ENCODE measurements at places on chromosomes 16 and 17.

GRCh38 chr16:17287166-17287800, 183.5 kb downstream of the XYLT1 start:
- DNase-seq, result no peak

- DNase-seq, result no peak
Measured at GRCh38 chr16:2986623-2987188, 6.5 kb upstream of the PKMYT1 start.

DNA sequence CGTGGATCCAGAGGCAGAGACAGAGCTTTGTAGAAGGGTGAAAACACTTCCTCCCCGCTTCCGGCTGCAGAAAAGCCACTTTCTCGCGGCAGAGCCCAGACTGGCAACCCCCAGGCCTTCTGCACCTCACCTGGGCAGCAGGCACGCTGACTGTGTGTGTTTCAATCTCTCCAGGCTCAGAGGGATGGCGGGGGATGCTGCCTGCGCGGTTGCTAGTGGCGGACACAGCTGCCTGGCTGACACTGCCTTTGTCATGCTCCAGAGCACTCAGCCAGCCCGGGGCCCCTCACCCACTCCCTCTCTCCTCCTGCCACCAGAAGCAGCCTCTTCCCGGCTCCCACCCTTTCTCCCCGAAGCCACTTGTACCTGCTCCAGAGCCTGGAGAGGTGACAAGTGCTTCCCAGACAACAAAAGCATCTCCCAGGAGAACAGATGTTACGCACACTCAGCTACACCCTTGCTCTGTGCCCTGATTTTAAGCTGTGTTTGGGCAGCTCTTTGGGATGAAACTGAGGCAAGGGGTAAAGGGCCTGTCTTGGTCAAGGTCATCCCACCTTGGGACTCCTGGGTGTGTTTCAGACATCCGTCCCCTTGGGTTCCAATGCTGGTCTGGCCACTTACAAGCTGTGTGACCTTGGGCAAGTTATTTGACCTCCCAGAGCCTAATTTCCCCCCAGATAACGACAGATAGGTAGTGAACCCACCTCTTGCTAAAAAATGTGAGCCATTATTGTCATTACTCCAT, 9.2 kb upstream of the GLIS2 start:
- DNase-seq, result no peak

DNA sequence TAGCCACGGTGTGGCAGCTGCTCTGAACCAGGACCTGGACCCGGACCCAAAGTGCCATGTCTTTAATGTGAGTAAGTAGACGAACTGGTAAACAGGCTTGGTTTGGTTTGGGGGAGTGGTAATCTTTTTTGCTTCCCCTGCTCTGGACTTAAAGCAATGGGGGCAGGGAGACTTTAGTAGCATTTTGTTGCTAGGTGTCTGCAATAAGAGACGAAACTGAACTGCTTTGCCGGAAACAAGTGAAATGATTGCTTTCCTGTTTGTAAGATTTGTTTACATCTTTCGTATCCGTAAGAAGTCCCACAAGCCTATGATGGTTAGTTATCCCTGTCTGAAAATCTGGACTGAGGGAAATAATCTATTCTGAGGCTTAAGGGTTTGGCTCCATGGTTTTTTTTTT, 21.5 kb downstream of the PRCD start:
- no peak for DNase-seq

DNA sequence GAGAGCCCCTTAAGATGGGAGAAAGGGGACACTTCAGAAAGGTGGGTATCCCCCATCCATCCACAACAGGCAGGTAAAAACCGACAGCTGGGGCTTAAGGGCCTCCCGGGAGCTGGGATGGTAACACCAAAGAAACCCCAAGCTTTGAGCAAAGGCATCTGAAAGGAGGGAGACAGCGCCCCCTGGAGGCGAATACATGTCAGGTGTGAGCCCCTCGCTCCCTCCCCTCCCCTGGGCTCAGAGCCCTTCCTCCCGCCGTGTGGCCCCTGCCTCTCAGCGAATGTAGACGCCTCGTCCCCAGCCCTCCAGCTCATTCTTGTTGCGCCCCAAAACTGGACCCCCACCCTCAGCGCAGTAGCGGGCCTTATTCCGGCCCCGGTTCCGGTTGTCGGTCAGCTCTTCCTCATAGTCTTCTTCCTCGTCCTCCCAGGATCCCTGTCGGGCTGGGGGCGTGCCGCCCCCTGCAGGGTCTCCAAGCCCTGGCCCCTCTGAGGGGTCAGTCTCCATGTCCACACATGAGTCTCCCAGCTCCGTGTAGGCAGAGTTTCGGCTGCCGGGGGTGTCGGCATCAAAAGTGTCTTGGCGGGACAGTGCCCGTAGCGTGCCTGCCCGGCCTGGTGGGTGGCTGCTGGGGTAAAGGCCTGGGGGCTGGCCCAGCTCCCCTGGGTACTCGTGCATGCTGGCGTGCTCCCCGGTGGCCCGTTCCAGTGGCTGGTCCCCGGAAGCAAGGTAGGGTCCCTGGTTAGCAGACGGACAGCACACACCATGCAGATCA, 9.1 kb upstream of the ARL5C start:
- peak; percentile 74 for DNase-seq

- no peak for DNase-seq
Measured at GRCh38 chr17:56172517-56172982, 19.3 kb downstream of the ANKFN1 start.

- no peak for DNase-seq
Measured at GRCh38 chr17:78034429-78035091, 76.1 kb downstream of the TNRC6C start.

DNA sequence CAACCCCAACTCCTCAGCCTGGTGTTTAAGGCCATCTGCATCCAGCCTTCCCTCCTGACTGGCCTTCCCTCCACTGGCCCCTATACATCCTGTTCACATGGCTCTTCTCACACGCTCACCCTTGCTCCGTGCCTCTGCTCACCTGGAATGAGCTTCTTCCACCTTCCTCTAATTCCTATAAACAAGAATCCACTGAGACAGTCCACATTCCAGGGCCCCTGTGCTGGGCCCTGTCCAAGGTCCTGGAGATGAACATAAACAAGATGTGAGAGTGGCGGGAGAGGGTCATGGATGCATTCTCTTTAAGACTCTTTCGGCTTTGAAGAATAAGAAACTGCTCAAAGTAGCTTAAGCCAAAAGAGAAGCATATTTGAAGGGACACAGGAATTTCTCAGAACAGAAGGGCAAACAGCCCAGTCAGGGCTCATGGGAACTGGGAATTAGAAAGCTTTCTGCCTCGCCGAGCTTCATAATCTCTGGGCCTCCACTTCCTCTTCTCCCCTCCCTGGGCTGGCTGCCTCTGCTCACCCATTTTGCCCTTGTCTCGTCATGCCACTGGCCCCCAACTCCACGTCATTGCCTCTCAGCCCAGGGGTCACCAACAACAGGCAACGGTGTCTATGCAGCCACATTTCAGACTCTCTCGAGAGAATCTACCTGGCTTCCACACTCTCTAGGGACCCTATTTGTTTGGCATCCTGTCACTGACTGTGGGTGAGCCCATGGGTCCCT, 13.5 kb downstream of the SPPL2C start:
- no peak for DNase-seq

- no peak for DNase-seq
Measured at GRCh38 chr17:71869841-71870545, 250.8 kb upstream of the SOX9 start.

DNA sequence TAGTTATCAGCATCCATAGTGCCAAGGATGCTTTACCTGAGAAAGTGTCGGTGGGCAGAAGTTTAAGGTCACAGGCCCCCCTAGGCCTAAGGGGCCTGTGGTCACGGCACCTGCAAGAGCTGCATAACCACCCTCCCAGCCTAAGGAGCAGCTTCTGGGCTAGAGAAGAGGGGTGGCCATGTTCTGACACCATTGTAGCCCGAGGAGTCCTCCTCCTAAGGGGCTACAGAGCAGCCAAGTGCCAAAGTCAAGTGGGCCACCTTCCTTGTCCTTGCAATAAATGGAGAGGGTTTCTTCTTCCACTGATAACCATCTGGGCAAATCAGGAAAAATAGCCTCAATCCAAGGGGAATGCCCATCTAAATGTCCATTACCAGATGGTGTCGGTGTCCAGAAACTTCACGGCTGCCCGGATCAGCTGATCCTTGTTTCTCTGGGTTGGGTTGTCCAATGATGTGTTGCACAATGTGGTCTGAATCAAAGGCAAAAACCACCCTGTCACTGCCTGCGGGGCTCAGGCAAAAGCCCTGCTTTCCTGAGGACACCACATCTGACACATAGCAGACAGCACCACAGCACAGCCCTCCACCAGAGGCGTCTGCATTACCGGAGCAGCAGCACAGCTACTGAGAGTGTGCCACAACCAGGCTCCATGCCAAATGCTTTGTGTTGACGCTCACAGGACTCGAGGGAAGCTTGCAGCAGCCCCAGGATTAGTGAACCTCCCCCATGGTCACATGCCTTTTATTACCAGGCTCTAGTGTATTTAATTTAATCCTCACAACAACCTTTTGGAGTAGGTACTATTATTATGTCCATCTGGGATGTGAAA, 12.8 kb downstream of the ATPAF2 start:
- no peak for DNase-seq

GRCh38 chr17:55735731-55736405, 13.2 kb upstream of the TMEM100 start:
- DNase-seq, result peak; percentile 43

DNA sequence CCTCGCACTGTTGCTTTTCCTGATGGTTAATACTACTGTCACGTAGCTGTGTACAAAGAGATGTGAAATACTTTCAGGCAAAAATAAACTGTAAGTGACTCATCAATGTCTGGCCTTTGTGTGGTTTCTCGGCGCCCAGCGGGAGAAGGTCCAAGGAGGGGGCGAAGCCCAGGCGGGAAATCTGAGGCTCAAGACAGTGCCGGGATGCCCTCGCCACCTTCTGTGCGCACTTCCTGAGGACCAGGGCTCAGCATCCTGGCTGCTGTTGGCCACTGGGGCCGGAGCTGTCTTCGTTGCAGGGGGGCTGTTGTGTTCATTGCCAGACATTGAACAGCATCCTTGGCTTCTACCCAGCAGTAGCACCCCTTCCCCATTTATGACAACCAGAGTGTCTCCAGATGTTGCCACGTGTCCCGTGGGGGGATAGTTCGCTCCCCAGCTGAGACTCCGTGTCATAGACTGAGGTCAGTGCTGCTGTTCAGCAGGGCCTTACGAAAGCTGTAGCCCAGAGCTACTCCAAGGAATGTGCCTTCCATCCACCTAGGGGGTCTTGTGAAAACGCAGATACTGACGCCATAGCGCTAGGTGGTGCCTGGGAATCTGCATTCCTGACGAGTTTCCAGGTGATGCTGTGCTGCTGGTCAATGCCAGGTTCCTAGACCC, 67.3 kb upstream of the PLCG2 start:
- DNase-seq, result no peak

GRCh38 chr16:22330326-22330725, 33.1 kb downstream of the POLR3E start:
- DNase-seq, result no peak

- DNase-seq, result no peak
Measured at GRCh38 chr16:56939801-56940200, 7.9 kb downstream of the HERPUD1 start.

- DNase-seq, result no peak
Measured at GRCh38 chr16:85077576-85078125, 34.6 kb downstream of the CIBAR2 start.

DNA sequence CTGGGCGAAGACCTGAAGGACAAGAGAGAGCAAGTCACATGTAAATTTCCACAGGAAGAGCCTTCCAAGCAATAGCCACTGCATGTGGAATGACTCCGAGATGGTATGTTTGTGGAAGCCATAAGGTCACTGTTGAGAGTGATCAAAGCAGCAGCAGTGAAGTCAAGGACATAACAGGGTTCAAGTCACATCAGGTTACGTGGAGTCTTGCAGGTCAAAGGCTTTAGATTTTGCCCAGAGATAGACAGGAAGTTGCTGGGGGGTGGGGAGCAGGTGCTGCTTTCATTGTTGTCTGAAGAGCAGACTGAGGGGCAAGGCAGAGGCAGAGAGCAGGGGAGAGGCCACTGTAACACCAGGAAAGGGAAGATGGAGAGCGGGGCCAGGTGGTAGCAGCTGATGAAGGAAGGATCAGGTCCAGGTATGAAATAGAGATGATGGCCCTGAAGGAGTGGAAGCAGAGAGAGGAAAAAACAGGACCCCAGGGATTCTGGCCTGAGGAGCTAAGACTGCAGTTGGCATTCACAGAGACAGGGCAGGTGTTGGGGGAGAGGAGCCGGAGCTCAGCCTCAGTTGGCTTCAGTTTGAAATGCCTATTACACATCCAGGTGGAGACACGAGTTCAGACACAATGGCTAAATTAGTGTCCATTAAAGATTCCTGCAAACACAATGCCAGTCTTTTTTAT, 129.3 kb upstream of the AXIN2 start:
- DNase-seq, result no peak

- no peak for DNase-seq
Measured at GRCh38 chr16:68202091-68202519, 33.8 kb downstream of the ESRP2 start.

GRCh38 chr16:79409978-79410377, 190.6 kb downstream of the MAF start:
- no peak for DNase-seq

DNA sequence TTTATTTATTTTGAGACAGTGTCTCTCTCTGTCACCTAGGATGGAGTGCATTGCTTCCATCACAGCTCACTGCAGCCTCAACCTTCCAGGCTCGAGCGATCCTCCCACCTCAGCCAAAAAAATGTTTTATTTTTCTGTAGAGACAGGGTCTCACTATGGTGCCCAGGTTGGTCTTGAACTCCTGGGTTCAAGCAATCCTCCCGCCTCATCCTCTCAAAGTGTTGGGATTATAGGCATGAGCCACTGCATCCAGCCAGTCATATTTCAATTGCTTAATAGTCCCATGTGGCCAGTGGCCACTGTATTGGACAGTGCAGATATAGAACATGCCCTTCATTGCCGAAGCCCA, 15.3 kb downstream of the TMC7 start:
- no peak for DNase-seq

DNA sequence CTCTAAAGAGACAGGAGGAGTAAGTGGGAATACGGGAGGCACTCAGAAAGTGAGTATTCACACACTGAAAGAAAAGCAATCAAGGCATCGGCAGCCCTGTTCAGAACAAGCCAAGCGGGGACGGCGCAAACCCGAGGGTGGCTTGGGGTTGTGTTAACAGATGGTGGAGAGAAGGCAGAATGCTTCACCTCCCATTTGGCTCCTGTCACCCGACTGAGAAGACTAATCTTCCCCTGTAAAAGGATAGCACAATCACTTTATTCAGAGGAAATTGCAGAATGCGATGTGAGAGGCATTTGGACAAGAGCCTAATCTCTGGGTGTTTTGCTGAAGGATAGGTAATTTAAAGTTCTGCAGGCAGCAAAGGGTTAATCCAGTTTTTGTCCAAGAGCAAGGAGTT, 119.3 kb upstream of the WSCD1 start:
- DNase-seq, result no peak

- no peak for DNase-seq
Measured at GRCh38 chr16:81349608-81350305, 35.0 kb downstream of the GAN start.

- no peak for DNase-seq
Measured at GRCh38 chr16:52912565-52913173, 140.0 kb downstream of the CHD9NB start.

DNA sequence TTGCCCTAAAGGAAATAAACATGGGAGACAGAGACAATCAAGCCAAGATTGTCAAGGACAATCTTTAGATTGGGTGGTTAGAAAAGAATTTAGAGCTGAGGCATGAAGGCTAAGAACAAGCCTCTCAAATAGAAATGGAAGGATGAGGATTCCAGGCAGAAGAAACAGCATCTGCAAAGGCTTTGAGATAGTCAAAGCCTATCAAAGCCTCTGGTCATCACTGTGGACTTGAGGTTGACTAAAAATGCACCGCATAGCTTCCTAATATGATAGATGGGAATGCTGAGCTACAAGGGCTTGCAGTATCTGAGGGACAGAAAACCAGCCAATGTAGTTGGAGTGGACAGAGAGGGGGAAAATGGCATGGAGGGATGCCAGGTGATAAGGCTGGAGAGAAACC, 109.8 kb upstream of the FAM20A start:
- DNase-seq, result no peak

GRCh38 chr17:46266656-46267544, 28.0 kb upstream of the LRRC37A start:
- peak; percentile 12 for DNase-seq
